ENCODE measurements at places on chromosomes 4 and X.

DNA sequence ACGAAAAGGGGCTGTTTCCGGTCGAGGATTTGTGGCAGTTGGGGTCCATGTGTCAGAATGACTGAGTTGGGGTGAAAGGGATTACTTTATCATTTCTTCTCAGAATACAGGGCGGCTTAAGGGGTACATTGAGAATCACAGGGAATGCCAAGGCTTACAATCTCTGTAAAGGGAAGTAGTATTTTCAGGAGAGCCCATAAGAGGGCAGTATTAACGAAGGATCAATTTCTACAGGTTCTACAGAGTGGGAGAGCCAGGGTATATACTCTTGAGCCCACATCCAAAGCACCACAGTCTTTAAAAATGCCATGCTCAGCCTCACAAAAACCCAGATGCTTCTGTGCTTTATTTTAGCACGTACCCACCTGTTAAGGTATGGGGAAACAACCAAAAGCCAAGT is 67.7 kb upstream of the ZXDA start:
- DNase-seq, result no peak

GRCh38 chr4:104941661-104942062 is 205.0 kb upstream of the TET2 start:
- DNase-seq, result no peak

- no peak for DNase-seq
These were observed 140.5 kb downstream of the KLHL8 start for GRCh38 chr4:87079967-87080366.

DNA sequence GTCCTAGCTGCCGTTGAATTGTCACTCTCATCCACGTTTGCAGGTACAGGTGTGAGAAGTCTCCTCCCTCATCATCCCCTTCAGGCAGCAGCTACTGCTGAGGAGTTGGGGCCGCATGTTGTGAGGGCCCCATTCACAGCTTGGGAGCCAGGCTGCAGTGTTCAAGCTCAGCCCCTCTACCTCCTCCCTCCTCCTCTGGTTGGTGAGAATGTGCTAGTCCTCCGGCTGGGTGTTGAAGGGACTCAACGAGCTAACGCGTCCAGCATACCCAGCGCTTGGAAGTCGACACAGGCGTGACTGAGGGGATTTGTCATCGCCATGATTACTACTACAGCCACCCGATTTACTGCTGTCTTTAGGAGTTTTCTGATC is 82.0 kb upstream of the PSAPL1 start:
- no peak for DNase-seq

DNA sequence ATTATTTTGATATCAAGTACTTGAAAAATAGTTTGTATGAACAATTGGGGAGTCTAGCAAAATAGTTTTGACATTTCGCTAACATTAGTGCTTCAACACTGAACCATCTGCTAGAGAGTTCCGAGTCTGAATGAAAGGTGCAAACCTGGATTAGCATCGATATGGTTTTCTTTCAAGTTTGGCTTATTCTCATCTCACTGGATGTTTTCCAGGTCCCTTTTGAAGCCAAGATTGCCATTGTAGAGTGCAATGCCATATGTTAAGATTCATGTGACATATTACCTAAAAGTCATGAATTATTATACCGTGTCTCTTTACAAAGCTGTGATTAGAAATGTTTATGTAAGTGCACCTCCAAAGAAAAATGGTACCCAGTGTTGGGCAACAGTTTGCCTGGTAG is 36.8 kb upstream of the NAA11 start:
- no peak for DNase-seq

DNA sequence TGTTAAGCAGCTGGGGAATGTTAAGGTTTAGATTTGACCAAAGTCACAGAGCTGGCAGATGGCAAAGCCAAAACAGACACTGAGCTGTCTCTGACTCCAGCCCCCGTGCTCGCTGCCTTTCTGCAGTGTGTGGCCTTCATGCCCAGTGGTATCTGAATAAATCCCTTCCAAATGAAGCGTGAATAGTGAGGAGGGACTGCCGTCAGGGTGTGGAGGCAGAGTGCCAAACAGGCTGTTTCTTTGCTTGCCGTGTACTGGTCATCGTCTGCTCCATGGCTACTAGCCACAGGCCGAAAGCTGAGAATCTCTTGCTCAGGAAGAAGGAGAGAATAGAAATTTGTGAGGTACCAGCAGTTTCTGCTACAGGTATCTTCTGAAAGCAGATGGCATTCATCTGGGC is 19.7 kb downstream of the PRIMPOL start:
- no peak for DNase-seq

DNA sequence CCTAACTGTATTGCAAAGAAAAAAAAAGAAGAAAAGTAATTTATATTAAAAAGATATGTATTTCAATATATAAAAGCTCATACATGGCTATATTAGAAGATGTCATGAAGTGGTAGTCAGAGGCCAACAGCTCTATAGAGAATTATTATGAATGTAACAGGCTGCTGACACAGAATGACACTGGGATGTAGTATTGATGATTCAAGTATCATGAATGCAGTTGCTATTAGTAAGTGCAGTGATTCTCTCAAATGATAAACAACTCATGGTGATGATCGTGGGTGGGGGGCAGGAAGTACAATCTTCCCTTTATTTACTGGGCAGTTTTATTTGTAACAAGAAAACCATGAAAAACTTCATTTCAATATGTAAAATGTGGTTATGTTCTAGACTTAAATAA is 124.6 kb downstream of the COL4A6 start:
- no peak for DNase-seq

DNA sequence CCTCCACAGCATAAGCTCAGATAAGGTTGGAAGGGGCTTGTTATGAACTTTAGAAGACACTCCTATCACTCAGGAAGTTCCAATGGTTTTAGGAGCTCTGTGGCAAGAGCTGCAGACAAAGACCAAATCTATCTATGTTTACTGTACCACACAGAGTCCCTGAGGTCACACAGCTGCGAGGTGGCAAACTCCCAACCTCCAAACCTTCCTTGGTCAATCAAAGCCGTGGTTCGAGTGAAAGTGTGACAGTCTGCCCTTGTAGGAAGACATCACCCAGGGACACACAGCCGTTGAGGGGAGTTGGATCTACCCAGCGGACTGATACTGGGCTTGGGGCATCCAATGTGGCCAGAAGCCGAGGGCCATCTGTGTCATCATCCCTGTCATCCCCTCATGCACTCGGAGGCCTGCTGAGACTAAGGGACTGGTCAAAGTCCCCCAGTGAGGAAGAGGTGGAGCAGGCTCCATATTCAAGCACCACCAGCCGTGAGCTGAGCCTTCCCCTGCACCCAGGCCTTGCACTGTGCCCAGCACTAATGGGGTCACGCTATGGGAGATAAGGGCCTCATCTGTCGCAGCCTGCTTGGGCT is 26.8 kb downstream of the MAN2B2 start:
- DNase-seq, result no peak

DNA sequence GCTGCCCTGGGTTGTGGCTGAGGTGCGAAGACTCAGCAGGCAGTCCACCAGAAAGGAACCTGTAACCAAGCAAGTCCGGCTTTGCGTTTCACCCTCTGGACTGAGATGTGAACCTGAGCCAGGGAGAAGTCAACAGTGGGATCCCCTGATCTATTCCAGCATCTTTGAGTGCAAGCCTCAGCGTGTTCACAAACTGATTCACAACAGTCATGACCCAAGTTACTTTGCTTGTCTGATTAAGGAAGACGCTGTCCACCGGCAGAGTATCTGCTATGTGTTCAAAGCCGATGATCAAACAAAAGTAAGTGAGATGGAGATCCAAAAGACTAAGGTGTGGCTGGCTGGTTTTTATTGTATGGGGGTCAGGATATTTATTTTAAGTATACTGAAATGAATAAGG is 11.3 kb downstream of the TBC1D1 start:
- no peak for DNase-seq

DNA sequence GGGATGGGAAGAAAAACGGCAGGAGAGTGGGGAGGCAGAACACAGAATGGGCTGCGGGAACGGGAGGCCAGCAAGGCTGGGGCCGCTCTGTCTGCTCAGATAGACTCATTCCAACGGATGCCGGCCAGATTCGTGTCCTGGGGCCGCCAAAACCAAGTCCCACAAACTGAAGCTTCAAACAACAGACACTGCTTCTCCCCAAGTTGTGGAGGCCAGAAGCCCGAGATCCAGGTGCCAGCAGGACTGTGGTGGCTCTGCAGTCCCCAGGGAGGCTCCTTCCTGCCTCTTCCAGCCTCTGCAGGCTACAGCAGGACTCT is 100.6 kb downstream of the ADRA2C start:
- no peak for DNase-seq

- no peak for DNase-seq
These were observed 31.5 kb downstream of the SHOX start for GRCh38 chrX:662126-662525.

GRCh38 chr4:6884341-6884870 is 25.2 kb upstream of the TBC1D14 start:
- DNase-seq, result peak; percentile 46

DNA sequence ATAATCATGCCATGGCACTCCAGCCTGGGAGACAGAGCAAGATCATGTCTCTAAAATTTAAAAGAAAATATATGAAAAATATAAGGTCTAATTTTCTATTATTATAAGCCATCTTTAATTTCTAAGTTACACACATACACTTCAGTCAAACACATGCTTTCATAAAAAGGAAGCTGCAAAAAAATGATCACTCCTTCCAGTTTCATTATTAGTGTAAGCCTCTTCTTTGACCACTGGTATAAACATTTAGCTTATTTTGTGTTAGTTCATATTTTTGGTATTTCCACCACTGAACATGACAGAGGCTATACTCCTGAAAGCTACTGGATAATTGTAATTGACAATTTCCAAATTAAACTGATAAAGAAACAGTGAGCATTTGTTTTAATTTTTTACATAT is 163.3 kb upstream of the USP38 start:
- DNase-seq, result no peak

DNA sequence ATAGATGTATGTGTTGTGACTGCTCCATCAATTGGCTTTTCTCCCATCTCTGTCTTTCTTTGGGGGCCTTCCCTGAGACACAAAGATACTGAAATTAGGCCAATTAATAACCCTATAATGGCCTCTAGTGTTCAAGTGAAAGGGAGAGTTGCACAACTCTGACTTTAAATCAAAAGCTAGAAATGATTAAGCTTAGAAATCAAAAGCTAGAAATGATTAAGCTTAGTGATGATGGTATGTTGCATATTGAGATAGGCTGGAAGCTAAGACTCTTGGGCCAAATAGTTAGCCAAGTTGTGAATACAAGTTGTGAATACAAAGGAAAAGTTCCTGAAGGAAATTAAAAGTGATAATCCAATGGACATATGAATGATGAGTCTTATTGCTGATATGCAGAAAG is 452.9 kb upstream of the AGA start:
- no peak for DNase-seq

DNA sequence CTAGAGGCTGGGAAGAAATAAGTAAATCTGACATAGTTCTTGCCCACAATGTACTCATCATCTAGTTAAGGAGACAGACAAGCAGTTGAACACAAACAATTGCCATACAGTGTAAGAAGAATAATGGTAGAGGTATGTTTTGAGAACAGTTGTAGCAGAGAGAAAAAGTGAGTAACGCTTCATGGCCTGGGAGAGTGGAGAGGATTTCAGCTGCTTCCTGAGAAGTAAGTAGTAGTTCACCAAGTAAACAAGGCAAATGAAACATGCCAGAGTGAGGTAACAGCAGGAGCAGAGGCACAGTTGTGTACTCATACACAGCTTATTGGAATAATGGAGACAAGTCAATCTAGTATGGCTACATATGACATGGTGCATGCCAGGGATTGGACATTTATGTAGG is 53.6 kb upstream of the RAP2C start:
- DNase-seq, result no peak

DNA sequence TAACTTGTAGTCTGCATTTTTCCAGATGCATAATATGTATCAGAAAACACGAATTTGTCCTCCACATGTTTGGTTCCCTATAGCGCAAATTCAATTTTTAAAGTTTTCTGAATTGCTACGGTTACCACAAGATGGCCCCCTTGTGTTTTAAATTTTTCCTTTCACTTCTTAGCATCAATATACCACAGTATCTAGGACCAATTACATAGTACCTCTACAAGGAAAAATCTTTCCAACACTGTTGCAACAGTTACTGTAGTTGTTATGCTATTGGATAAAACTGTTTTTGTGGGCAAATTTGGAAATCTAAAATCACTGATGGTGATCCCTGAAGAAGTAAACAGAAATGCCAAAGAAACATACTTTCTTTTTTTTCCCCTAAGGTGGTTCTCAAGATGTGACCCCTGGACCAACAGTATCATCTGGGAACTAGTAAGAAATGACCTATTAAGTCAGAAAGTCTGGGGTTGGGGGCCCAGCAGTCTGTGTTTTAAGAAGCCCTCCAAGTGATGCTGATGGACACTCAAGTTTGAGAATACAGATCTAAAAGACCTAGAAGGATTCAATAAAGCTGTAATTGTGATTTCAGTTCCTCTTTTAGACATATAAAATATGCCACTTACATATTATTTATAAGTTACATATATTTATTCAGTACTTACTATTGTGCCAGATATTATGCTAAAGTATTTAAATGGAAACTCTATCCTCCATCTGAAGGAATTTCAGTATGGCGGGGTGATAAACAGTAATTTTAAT is 3.1 kb downstream of the ZGRF1 start:
- no peak for DNase-seq

DNA sequence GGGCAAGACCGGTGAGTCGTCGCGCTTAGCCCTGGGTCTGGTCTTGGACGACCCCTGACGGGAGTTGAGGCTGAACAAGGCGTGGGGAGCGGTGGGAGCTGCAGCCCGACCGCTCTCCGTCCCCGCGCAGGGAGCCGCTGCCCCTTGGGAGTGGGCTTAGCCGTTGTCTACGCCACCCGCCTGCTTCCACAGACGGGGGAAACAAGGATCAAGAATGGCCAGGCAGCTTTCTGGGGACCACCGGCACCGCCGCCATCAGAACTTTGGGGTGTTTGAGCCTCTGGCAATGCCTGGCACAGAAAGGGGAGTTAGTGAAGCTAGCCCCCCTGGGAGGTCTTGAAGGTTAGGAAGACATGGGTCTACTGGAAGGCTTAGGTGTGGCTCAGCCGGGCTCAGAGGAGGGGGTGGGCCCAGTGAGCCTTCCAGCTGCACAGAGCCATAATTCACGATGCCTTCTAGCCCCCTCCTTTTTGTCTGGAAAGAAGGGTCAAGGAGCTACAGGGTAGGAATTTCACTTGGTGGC is 583 bp downstream of the RASL11B start:
- DNase-seq, result no peak

GRCh38 chrX:42900947-42901346 is 123.0 kb upstream of the PPP1R2C start:
- no peak for DNase-seq

DNA sequence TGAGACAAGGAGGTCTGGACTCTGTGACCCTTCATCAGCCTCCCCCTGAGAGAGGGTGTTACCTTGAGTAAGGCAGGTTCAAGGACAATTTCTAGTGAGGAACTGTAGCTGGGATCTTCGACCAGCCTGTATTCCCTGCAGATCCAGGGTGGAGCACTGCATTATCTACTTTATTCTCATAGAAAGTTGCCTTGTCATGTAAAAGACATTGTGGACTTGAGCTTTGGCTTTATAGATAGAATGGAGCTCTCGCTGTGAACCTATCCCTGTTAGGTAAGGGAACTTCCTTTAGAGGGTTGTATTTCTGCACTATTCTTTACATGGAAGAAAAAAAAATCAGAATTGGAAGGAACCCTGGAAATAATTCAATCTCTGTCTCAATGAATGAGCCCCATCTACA is 91.4 kb downstream of the MAOA start:
- no peak for DNase-seq

- DNase-seq, result no peak
These were observed 73.2 kb upstream of the EFNB1 start for GRCh38 chrX:68755616-68756125.

All from endothelial cell (in vitro differentiated cells).